Bronchial epithelial cell (primary cell): ENCODE measurements at places on chromosomes 6 and 20.
A peak's percentile ranks its signal among the peaks of the same experiment; 100 is the strongest.

GRCh38 chr6:108966855-108967755, 118.9 kb downstream of the ARMC2 start:
- DNase-seq = peak; percentile 71

GRCh38 chr20:44886266-44886651, 754 bp downstream of the YWHAB start:
- no peak for DNase-seq

DNA sequence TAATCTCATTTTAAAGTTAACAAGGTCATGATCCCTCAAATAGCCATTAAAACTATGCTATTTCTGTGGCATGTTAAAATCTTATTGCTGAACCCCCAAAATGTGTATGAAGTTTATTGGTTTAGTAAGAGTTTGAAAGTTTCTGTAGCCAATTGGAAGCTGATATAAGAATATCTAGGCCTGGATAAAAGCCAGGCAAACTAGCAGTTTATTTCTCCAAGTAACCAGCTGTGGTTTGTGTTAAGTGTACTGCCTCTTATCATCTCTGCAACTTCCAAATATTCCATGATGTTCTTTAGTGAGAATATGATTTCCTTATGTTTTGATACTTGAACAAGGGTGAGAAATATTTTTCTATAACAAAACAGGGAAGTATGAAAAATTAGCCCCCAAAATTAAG, 76.7 kb downstream of the PRSS35 start:
- DNase-seq = no peak

DNA sequence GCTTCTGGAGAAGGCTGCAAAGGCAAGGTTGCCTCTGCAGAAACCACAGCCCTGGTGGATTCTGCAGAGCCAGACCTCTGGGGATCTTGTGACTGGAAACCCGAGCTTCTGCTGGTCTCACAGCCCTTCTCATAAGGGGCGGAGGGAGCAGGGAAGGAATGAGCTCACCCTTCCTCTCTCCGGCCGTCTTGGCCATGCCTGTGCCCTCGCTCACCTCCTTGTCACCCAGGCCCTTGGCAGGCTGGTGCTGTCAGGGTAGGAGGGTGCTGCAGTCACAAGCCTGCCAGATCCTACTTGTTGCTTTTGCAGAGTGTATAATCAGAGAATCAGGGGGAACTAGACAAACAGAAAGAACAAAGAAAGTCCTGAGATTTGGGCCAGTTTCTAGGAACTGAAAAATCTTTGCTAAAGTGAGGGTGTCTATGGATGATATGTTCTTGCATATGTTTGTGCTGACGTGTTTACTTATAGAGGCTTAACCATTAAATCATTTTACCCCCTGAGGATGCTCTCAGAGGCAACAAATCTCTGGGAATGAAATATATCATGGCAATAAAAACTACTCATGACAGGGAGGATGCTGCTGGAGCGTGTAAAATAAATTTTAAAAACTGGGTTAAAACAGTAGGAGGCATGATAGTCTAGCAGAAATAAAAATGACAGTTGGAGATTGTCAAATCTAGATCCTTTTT, 244.9 kb upstream of the SOX4 start:
- peak; percentile 33 for DNase-seq

GRCh38 chr20:57579898-57580447, 19.1 kb downstream of the PCK1 start:
- no peak for DNase-seq

GRCh38 chr20:32282461-32282860, 5.0 kb downstream of the KIF3B start:
- no peak for DNase-seq
